Stimulated activated CD4-positive, alpha-beta T cell treated with anti-CD3 and anti-CD28 coated beads, TNF-alpha, amount 100 ng/mL, for 24 hours (primary cell): ENCODE measurements at places on chromosomes 7 and 10.

- DNase-seq, result no peak
Observed at GRCh38 chr10:128896963-128897362, 570.1 kb upstream of the MGMT start.

- no peak for DNase-seq
Observed at GRCh38 chr10:22641743-22642142, 72.6 kb downstream of the PIP4K2A start.

DNA sequence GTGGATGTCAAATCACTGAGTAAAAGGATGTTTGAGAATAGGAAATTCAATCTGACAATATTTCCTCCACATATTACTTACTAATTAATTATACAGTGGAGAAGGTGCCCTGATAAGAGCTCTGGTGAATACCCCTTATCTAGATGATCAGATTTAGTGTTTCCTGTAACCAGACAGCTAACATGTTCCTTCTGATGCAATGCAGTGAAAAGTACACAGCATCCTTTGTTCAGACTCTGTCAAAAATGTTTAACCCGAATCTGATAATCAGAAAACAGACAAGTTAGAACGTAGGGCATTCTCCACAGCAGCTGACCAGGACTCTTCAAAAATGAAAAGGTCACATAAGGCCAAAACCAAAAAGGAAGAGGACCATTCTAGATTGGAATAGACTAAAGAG lies 46.2 kb downstream of the WDR11 start:
- no peak for DNase-seq

DNA sequence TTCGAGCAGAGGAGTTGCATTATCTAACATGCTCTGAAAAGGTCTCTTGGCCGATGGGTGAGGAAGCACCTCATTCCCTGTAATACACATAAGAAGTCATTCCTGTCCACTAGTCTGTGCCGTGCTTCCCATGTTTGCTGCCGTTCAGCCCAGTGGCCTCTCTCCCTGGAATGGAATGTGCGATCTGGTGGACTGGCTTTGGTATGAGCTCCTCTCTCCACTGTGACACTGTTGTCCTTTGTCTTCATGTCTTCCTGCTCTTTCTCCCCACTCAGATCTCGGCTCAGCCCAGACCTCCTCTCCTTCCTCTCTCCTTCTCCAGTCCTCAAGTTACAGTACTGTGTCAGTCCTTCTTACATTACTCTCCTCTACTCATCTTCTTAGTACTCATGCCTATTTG lies 192.8 kb upstream of the KLF6 start:
- no peak for DNase-seq

DNA sequence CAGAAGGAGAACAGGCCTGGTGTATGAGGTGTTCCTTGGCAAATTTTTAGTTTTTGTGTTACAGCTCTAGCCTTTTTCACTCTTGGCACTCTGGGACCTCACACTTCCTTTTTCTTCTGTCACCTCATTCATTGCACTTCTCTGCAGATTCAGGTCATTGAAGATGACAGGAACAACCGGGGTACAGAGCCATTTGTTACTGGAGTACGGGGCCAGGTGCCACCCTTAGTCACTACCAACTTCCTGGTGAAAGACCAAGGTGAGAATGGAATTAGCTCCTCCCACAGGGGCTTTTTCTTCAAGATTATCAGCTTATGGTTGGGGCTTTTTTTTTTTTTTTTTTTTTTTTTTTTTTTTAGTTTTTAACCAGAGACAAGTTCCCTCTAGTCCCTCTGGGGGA lies 18.5 kb upstream of the CHCHD1 start:
- DNase-seq, result no peak

- DNase-seq, result no peak
Observed at GRCh38 chr7:11196143-11196542, 222.5 kb downstream of the PHF14 start.

- no peak for DNase-seq
Observed at GRCh38 chr10:96013956-96014355, 29.4 kb upstream of the CCNJ start.

- DNase-seq, result no peak
Observed at GRCh38 chr7:89760690-89761089, 393.6 kb upstream of the STEAP1 start.

- no peak for DNase-seq
Observed at GRCh38 chr10:78540355-78541076, 506.9 kb downstream of the RPS24 start.

DNA sequence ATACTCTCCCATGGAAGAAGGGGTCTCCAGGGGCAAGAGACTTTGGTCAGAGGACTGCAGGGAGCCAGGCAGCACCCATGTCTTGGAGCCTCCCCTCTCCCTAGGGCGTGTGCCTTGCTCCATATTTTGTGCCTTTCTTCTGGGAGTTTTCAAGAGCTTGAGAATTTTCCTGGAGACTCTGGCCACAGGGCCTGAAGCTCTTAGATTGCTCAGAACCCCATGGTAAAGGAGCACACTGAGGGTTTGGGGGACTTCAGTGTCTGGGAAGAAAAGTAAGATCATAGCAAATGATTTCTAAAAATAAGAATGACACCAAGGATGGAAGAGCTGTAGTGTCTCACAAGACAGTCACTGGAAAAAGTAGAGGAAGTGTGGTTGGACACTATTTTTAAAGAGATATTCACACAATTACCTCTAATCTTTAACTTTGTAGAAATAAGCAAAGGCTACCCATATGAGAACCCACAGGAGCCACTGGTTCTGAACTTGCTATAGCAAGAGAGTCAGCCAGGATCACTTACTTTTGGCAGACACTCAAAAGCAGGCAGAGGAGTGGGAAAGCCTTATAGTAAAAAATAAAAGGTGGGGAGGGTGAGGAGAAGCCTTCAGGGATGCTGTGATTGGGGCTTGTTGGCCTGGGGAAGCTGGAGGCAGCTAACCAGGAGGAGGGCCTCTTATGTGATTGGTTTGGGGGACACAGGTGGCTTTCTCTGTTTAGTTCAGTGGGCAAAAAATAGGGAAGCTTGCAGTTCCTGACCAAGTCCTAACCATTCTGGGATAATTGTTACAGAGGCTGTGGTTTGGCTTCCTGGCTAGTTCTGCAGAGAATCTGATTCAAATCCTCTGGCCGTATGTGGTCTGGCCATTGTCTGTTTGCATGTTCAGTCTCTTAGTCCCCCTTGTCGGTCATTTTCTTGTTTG lies 5.1 kb upstream of the CSGALNACT2 start:
- no peak for DNase-seq

GRCh38 chr10:49286686-49287085 lies 12.3 kb upstream of the C10orf71 start:
- no peak for DNase-seq

GRCh38 chr10:33327751-33328150 lies 6.7 kb downstream of the NRP1 start:
- DNase-seq, result no peak

DNA sequence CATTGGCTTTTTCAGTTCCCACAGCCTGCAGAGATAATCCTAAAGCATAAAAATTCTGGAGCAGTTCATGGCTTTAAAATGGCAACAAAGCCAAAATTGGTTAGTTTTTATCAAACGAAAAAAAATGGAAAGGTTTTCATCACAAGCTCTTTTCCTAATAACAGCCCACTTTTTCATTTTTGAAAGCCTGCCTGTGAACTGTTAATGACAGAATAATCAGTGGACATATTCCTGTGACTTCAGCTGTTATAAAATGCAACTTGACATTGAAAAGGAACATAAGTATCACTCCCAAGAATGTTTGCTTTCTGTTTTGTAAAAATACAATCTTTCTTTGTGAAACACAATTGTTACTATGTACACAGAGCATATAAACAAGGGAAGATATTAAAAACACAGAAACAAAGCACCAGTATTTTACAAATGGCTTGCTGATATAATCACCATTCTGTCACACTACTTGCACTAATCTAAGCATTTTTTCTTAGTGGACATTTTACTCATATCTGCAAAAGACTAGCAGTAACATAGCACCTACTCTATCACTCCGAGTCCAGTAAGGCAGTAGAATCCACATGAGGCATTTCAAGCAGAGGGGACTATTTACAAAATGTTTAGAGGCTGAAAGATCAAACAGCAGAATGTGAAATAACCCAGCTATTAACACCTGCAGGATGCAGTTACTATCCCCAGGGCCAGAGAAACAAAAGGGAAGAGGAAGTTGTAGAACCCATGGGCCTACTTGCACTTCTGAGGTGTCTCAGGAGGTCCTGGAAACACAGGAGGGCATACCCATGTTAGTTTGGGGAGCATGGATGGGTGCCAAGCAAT lies 26.4 kb downstream of the MACC1 start:
- DNase-seq, result no peak
